ENCODE measurements at places on chromosomes 2 and 18.

GRCh38 chr2:75140288-75140687 is 59.0 kb downstream of the TACR1 start:
- peak; percentile 14 for DNase-seq

- no peak for DNase-seq
Measured at GRCh38 chr2:108345951-108346350, 31.8 kb upstream of the SULT1C4 start.

GRCh38 chr2:121648206-121649148 is 785 bp downstream of the CLASP1 start:
- DNase-seq = peak; percentile 41

DNA sequence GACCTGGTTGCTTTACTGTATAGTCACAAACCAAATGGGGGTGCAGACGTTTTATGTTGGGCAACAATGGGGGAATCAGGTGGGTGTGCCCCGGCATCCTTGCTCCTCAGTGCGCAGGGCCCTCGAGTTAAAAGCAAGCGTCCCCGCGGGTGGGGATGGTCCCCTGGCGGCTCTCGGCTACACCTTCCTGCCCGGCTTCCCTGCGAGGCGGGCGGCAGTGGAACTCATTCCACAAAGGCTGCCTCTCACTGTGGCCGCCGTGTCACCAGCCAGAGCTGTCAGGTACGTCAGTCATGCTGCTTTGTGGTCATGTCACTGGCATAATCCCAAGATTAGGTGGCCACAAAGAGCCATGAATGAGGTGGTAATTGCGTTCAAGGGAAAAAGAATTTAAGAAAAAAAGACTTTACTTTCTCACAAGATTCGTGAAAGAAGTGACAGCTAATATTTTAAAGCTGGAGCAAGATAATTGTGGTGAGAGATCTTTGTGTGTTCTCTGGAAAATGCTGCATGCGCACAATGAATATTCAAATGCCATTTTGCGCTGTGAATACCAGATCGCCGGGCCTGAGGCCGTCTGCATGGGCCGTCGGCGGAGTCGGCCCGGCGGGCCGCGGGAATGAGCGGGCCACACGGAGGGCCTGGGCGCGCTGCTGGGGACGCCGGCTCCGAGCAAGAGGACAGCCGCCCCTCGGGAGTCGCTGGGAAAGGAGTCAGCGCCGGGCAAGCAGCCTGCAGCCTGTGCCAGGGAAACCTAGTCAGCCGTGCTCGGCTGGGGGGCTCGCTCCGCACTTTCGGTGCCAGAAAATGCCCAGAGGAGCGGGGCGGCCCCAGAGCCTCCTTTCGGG is 82.3 kb upstream of the LDLRAD4 start:
- DNase-seq = peak; percentile 11

DNA sequence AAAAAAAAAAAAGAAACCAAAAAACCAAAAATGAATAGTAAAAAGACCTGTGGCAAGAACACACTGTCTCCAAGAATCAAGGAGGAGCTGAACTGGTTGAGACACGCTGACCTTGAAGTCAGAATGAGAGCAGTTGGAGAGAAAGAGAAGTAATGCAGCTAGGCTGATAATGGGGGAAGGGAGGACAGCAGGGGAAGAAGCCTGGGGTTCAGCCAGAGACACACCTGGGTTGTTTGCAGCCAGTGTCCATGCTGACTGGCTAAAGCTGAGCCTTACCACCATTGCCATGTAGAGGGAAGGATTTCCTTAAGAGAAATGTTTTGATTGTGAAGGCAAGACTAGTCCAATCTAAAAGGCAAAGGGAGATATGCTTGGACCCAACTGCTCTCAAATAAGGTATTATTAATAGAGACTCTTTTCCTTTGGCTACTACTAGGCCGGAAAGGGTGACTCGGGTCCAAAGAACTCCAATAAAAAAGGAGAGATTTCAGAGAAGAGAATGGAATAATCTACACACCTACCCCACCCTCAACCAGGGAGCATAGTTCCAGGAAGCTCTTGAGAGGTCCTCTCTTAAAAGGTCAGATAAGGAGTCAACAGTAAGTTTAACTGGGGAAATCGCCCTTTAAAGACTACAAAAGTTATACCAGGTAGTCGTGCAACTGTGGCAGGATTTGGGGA is 25.2 kb upstream of the REL start:
- no peak for DNase-seq

DNA sequence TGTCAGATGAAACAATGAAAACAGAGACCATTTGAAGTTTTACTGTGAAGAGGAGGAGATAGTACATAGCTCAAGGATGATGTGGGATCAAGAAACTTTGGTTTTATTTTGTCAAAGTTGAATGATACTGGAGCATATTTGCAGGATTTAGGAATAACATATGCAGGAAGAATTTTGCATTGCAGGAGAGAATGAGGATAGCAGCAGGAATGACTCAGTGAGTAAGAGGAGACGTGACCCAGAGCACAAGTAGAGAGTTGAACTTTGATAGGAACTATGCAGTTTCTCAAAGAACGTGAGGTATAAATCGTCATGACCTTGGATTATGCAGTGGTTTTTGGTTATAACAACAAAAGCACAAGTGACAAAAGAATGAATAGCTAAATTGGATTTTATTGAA is 47.7 kb downstream of the MAPRE2 start:
- DNase-seq = peak; percentile 60

GRCh38 chr18:37537868-37538525 is 27.6 kb downstream of the CELF4 start:
- DNase-seq = peak; percentile 44

DNA sequence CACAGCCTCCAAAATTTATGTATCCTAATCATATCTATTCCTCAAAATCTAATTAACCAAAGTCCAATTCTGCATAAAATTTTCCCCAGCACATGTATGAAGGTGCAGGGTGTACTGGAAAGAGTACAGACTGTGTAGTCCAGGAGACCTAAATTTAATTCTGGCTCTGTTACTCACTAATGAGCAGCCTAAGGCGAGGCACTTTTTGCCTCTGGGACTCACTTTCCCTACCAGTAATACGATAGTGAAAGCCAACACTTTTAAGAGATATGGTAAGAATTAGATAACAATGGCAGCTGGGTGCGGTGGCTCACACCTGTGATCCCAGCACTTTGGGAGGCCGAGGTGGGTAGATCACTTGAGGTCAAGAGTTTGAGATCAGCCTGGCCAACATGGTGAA is 177.7 kb downstream of the PIEZO2 start:
- DNase-seq = no peak

DNA sequence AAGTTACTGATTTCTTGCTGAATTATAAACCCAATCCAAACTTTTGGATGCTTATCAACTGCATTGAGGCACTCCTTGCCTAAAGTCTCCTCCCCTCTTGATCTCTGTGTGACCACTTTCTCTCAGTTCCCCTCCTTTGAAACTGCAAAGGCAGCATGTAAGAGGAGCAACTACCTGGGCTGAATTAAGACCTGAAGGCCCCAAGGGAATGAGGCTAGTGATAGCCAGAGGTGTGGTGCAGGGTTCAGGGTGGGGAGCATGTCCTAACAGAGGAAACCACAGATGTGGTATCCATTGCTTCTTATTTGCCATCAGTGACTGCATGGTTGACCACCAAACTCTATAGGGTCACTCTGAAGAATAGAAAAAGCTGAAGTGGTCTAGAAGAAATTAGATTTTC is 557.9 kb downstream of the TNS1 start:
- no peak for DNase-seq

- no peak for DNase-seq
Measured at GRCh38 chr2:26281226-26281625, 36.5 kb downstream of the HADHB start.

GRCh38 chr2:195590199-195590860 is 66.7 kb upstream of the SLC39A10 start:
- DNase-seq = no peak

DNA sequence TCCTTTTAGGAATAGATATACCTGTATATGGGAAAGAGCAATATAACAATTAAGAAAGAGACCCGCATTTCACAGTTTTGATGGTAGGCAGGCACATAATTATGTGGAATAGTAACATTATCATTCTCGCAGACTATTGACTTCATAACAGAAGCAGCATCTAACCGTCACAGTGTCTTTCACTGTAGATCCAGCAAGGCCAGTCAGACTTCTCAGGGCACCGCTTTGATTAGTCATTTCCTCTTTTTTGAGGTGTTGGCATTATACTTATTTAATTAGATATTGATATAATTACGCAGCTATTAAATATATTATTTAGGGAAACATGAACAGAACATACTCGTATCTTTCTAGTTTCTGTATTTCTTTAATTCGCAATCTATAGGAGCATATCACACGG is 176.4 kb downstream of the NAPG start:
- DNase-seq = no peak

DNA sequence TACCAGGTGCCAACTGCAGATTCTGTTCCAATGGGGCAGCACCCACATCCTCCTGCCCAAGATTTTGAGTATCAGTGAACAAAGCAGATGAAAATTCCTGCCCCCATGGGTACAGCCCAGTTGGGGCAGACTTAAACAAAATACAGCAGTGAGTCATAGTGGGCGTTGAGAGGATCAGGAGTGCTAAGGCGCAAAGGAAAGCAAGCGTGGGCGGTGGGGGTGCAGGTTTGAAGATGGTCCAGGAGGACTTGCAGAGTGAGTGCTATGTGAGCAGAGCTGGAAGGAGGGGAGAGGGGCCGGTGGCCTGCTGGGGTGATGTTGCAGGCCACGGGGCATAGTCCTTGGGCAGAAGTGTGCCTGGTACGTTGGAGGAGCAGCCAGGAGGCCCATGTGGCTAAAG is 24.7 kb downstream of the STEAP3 start:
- peak; percentile 67 for DNase-seq

GRCh38 chr2:214536625-214537024 is 125.8 kb downstream of the VWC2L start:
- DNase-seq = no peak

- peak; percentile 30 for DNase-seq
Measured at GRCh38 chr2:220394433-220394832, 767.0 kb downstream of the SLC4A3 start.

DNA sequence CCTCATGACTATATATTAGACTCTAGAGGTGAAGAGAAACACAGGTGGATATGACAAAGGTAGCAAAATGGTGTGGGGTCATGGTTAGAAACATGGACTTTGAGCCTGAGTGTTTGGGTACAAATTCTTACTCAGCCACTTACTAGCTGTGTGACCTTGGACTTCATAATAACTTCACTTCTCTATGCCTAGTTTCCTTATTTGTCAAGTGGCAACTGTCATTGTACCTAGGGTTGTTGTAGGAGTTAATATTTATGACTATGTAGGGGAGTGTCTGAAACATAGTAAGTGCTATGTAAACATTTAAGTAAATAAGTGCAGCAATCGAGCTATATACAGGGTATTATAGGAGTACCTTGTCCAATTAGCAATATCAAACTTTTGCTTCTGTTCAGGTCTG is 49.7 kb upstream of the RAPH1 start:
- DNase-seq = no peak

- no peak for DNase-seq
Measured at GRCh38 chr2:26537826-26538475, 60.0 kb upstream of the OTOF start.

All from fibroblast of skin of abdomen (primary cell).